Activated CD8-positive, alpha-beta memory T cell treated with anti-CD3 and anti-CD28 coated beads for 1 hour (primary cell): ENCODE measurements at places on chromosomes 5 and 9.

DNA sequence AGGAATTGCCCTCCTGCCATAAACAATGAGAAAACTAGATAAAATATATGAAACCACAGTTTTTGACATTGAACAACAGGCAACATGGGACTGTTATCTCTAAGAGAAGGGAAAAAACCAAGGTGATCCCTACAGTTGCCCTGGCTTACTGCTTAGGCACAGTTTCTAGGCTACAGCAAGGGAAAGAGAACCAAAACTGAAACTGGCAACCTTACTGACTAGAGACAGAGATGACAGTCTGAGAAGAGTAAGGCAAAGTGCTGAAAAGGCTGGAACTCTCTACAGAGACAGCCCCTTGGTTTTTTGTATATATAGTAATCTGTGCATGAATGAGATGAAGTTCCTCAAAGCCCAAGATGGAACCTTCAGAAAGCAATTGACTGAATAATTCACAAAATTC, 36.2 kb upstream of the REEP2 start:
- DNase-seq: no peak

- DNase-seq: no peak
Measured at GRCh38 chr5:13976867-13977830, 32.7 kb upstream of the DNAH5 start.

DNA sequence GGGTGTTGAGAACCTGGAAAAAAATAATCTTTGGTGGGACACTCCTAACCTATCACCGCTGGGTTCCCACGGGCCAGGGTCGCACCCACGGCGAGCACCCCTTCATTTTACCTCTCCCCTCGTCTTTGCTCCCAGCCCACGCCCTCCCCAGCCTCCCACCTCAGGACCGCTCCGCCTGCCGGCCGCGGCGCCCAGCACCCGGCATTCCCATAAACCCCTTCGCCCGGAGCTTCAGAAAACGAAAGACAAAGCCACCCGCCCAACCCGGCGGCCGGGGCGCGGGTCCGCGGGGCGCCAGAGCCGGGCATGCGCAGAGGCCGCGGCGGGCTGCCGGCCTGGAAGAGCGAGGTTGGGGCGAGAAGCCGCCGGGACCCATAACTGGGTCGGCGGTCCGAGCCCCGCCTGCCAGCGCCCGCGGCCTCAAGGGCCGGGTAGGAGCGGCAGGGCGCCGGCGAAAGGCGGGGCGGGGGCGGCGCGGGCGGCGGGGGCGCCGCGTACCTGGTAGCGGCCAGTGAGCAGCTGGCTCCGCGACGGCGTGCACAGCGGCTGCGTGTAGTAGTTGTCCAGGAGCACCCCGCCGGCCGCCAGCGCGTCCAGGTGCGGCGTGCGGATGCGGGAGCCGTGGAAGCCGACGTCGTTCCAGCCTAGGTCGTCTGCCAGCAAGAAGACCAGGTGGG, 533 bp downstream of the ARSB start:
- DNase-seq: peak; percentile 66

DNA sequence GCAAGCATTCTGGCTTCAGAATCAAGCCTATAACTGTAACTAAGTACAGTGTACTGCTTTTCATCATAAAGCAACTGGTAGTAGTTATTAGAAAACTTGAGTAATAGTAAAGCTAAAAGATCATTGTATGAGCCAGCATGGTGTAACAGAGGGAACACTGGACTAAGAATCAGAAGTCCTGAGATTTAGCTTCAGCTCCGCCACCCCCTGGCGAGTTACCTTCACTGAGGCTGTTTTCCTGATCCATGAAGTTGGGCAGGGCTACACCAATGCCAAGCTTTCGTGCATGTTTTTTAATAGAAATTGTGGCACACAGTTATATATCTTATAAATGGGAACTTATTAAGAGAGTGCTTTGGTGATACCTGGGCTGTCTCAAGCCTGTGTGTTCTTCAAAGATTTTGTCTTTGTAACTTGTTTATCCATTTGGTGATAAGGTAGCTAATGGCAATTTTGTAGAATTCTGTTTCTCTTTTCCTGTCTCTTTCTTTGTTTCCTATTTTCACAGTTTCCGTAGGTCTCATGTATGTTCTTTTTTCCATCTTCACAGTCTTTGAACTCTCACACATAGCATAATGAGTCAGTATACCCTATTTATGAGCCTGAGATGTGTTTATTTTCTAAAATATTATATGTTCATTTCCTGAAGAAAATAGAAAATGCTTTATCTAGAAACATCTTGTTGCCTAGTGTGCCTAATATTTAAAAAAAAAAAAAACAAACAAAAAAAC, 102.3 kb downstream of the GDNF start:
- no peak for DNase-seq

- no peak for DNase-seq
Measured at GRCh38 chr9:95327239-95327865, 9.8 kb upstream of the FANCC start.

- DNase-seq: no peak
Measured at GRCh38 chr9:21996858-21997257, 2.3 kb downstream of the CDKN2B-AS1 start.

- DNase-seq: no peak
Measured at GRCh38 chr5:160071516-160071915, 47.7 kb downstream of the PWWP2A start.

GRCh38 chr9:27203783-27204182, 93.2 kb downstream of the EQTN start:
- DNase-seq: no peak

- no peak for DNase-seq
Measured at GRCh38 chr5:136679233-136679632, 313.9 kb upstream of the TRPC7 start.

GRCh38 chr5:126846744-126847455, 70.0 kb downstream of the LMNB1 start:
- DNase-seq: no peak

GRCh38 chr5:171422902-171423663, 3.6 kb downstream of the FGF18 start:
- no peak for DNase-seq

GRCh38 chr5:171031977-171032376, 170.2 kb downstream of the RANBP17 start:
- DNase-seq: no peak

- no peak for DNase-seq
Measured at GRCh38 chr5:67214707-67215447, 18.3 kb upstream of the CD180 start.

GRCh38 chr5:149235841-149236240, 35.8 kb upstream of the AFAP1L1 start:
- no peak for DNase-seq

GRCh38 chr5:171595801-171596231, 176.4 kb downstream of the FGF18 start:
- no peak for DNase-seq

DNA sequence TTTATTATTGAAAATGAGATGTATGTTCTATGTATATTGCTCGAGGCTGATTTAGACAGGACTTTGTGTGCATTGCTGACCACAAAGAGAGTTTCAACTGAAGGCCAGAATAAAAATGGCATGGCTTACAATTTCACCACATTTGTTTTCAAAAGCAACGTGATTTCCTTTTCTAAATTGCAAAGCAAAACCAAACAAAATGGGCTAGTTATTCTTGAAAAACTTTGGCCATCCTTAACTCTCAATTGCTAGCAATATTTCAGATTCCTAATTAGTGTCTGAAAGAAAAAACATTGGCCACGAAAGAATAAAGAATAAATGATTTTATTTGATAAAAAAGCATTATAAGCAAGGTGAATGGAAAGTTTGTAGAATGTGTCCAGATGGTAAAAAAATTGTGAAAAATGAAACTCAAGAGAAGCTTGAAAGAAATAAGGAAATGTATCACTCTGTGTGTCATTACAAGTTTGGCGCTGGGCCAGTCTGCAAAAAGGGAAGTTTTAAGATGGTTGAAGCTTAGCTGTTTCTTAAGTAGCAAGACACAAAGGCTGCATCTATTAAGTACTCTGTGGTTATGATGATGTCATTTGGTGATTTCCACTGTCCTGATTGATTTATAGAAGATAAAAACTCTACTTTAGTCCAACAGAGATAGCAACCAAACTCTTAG, 89.2 kb upstream of the PRLR start:
- DNase-seq: no peak

DNA sequence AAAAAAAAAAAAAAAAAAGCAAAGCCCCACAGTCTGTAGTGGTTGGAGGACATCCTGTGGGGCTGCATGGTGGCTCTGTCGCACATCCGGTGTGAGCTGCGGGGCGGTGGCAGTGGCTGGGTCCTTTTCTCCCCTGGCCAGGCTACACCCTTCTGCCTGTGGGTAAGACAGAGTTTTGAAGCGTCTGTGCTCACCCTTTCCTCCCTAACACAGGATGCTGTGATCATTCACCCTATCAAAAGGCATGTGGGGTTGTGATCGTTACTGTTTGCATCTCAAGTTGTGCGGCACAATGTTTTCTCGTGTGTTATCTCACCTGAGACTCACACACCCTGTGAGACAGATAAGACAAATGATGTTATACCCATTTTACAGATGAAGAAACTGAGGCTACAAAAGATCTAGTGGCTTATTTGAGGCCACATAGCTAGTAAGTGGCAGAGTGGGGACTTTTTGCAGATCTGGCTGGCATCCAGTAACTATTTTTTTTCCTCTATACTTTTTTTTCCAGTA, 17.5 kb downstream of the IRF1 start:
- DNase-seq: peak; percentile 60

DNA sequence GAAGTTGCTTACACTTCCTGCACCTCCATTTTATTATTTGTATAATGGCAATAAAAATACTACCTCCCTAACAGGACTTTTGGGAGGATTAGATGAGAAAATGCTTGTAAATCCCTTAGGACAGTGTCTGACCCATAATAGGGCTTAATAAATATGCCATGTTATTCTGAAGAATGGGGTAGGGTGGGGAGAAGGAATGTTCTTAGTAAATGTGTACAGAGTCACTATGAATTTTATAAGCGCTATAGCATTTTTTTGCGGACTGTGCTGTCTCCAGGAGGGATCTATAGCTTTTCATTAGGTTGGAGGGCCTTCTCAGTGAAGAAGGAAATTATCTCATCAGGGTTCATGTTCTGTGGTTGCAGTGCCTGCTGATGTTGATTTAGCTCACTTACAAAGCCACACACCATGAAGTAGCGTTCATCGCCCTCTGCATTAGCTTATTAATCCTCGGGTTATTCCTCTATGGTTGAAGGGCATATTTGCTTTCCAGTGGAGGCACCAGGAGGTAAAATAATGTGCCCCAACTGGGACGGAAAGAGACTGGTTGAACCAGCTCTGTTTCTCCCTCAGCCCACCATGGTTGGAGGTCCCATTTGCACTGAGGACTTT, 497.1 kb downstream of the ARHGEF28 start:
- no peak for DNase-seq

DNA sequence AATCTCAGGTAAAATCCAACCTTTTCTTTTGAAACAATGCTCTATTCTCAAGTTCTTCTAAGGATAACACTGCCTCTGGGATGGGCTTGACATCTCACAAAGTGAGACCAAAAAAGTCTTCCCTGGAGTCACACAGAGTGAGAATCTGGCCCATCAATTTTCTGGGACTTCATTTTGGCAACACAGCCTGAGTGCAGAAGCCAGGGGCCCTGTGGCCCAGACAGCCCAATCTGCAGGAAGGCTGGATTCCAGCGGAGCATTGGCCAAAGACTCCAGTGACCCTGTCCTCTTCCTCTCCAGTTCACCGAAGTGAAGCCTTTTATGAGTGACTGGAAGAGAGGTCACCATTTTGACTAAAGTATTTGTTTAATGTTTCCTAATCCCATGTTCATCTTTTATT, 105.1 kb downstream of the PLK2 start:
- no peak for DNase-seq

- DNase-seq: no peak
Measured at GRCh38 chr5:39761199-39761950, 336.6 kb upstream of the DAB2 start.

GRCh38 chr5:122965111-122965510, 71.4 kb downstream of the PPIC start:
- no peak for DNase-seq

DNA sequence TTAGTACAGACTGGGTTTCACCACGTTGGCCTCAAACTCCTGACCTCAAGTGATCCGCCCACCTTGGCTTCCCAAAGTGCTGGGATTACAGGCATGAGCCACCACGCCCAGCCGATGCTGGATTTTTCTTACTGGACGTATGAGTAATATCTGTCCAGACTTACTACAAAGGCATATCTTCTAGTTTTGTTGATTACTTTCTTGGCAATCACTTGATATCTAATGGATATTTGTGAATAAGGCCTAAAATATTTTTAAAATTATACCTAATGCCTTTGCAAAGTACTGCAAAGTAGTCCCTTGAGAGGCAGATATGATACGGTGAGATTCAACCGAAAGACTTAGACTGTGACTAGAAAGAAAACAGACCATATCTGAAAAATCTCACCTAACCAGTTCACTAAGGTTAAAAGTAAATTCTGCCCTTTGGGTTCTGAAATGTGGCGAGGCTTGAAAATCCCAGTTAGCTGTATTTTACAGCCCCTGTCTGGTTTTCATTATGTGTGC, 152.1 kb downstream of the GNAQ start:
- DNase-seq: no peak
